Frontal cortex (tissue), 4 donors: ENCODE measurements at places on chromosomes 5 and 9.

GRCh38 chr5:133348406-133348805 is 263.9 kb downstream of the FSTL4 start:
- no peak for DNase-seq

DNA sequence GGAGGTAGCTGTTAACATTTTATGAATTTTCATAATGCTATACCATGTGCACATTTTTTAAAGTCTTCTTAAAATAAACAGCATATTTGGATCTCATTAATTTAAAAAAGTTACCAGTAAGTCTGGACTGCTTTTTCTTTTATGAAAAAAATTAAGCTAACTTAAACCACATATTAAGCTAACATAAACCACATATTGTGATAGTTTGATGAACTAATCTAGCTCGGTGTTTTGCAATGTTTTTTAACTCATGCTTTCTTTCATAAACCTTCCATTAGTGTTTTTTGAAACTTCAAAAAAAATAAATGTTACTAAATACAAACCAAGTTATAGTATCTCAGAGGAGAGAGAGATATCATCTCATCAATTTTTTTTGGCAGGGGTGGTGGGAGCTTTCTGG is 26.5 kb downstream of the POLK start:
- DNase-seq, result no peak

DNA sequence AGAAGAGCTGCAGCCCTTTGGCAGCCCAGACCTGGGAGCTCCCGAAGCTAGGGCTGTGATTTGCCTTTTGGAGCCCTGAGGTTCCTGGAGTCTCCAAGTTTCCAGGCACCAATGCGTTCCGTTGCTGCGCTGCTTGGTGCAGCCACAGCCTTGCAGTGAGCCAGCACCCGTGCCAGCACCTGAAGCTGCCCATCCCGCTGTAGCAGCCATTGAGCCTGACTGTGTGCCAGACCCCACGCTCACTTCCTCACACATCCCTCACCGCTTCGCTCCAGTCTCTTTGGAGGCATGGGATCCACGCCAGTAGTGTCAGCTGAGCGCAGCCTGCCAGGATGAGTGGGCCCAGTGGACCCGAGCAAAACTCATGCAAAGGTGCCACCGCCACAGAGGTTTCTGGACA is 22.5 kb upstream of the C9orf72 start:
- DNase-seq, result no peak

DNA sequence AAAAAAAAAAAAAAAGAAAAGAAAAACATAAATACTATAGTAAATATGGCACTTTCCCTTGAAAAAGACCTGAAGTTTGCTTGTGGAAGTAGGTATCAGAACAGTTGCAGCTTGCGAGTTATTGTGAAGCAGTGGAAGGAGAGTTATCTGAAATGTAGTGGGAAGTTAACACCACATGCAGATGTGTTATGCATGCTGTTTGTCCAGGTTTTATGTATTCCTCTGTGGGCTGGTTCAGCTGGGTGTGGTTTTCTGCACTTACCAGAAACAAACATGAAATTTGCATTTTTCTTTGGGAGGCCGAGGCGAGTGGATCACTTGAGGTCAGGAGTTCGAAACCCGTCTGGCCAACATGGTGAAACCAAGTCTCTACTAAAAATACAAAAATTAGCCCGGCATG is 42.1 kb upstream of the CTNNA1 start:
- DNase-seq, result no peak

- no peak for DNase-seq
Observed at GRCh38 chr9:92632641-92633040, 37.3 kb downstream of the IPPK start.

GRCh38 chr5:109354761-109355160 is 55.0 kb downstream of the PJA2 start:
- no peak for DNase-seq

DNA sequence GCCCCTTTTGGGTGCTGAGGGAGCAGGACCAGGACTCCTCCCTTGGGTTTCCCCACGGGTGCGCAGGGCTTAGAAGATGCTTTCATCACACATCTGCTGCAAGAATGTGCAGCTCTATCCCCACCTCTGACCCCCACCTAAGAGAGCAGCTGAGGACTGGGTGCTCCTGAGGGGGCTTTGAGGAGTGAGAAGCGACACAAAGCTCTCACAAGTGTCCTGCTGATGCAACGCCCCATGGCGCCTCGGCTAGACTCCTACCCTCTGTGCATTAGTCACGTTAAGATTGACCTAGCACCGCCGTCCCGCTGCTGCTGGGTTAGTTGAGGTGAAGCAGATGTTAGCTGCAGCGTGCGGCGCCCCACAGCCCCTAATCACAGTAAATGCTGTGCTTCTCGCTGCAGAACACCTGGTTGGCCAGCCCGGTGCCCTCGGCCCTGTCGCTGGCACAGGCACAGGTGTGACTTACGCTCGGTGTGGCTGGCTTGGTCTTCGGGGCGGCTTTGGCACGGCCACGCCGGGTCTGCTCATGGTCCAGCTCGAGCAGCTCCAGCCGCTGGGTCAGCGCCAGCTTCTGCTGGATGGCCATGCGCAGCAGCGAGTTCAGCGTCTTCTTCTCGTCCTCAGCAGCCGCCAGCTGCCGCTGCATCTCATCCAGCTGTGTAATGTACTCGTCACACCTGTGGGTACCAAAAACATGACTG is 45.0 kb upstream of the IPPK start:
- DNase-seq, result no peak

GRCh38 chr9:134438195-134438788 is 112.0 kb downstream of the RXRA start:
- DNase-seq, result no peak

DNA sequence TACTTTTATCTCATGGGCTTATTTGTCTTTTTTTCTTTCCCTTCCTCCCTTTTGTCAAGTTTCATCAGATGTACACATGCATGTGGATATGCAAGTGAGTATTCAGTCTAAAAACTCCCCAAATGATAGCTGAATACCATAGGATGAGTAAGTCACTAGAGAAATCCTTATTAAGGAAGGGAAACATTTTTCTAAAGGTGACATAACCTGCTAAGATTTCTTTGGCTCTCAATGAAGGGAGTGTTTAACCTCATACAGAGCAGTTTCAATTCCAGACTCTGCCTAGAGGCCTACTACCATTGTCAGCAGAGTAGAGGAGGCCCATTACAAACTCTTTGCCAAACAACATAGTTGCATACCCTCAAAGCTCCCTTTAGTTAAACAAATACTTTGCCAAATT is 192.4 kb downstream of the ARHGEF28 start:
- DNase-seq, result no peak

GRCh38 chr5:73442231-73442811 is 6.3 kb downstream of the FOXD1 start:
- DNase-seq, result no peak

DNA sequence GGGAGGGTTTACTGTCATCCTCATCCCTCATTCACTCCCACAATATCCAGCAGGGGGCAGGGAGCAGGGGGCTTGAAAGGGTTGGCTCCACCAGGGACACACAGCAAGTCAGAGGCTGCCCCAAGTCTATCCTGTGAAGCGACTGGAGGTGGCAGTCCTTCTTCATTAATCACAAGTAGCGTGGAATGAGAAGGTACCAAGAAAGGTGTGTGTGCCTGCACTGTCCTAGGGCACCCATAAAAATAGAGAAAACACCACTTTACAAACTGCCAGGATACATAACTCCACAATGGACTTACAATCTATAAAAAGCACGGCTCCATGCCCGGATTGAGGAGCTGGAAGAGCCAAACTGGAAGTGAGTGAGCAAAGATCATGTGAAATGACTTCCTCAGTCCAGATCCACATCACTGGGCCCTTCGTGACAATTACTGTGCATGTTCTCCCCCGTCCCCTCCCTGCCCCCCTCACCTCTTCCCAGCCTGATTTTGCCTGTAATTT is 183.9 kb downstream of the SLIT3 start:
- DNase-seq, result no peak

DNA sequence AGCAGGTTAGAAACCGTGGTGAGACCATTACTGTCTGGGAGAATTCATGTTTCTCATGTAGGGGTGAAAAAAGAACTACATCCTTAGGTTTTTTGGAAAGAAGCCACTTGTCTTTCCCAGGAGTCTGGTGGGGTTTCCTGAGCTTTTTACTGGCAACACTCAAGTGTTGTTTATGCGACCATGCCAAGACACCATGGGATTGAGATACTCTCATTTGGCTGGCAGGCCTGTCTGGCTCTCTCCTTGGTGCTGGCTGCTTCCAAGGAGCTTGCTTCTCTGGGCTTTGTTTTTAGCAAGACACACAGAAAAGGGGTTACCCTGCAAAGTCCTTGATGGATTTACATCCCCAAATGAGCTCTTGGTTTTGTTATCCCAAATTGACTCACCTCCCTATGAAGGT is 80.9 kb upstream of the ISL1 start:
- no peak for DNase-seq

DNA sequence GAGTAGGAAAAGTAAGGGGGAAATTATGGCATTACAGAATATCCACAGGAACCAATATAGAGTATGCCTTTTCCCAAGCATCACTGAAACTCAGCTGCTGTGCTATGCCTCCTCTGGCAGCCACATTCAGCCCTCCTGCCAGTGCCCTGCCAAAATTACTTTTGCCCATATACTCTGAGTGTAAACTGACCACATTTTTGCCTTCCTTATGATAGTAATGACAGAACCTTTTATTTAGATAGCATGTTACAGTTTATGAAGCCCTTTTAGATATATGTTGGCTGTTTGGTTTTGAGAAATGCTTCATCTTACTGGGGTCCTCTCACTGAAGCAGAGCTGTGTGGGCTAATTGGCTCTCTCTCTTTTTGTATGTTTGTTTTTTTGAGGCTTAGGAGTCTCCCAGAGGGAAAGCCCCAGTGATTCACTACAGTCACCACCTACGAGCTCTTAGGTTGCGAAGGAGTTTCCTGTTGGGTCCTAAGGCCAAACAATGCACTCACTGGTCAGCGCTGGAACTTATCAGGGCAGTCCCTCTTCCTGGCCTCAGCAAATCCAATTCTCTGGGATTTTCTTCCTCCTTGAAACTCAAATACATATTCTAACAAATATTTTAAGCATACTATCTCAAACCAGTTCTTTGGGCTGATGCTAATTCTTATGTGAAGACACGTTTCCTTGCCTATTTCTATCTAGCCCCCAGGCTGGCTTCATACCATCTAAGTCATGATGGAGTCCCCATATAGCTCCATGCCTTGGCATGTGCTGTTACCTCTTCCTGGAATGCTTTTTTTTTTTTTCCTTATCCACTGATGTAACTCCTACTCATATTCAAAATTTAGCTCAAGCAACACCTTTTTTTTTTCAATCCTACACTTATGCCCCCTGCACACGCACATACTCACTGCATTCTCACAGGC is 3.7 kb downstream of the PHF24 start:
- DNase-seq, result no peak

DNA sequence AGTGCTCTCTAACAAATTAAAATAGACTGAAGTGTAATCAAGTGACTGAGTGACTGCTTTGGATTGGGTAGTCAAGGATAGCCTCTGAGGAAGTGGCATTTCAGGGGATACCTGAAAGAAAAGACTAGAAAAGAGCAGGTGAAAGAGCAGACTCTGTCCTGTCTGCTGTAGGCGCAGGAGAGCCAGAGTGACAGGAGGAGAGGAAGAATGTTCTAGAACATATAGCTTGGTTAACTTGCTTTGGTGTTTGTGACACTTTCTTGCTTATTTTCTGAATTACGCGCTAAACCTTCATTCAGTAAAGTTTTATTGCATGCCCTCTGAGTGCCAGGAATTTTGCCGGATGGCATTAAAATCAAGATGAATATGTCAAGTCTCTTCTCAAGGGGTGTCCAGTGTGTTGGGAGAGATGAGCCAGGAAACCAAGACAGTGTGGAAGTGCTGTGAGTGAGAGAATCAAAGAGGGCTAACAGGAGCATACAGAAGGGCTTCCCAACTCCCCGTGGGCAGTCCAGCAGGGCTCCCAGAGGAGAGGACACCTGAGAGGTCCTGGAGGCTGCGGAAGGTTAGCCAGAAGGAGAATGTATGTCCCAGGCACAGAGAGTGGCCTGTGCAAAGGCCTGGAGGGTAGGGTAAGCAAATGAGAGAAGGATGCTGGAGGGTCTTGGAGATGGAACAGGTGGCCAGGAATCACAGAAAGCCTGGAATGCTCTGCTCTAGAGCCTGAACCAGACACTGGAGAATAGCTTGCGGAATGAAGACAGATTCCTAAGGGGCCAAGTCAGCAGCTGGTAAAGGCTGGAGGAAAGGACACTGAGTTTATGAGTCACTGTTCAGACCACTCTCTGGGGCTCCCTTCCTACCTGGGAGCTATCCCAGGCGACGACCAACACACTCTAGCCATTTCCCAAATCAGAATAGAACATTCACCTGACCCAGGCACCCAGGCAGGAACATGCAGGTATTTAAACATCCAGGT is 59.3 kb downstream of the SLC22A5 start:
- DNase-seq, result no peak

DNA sequence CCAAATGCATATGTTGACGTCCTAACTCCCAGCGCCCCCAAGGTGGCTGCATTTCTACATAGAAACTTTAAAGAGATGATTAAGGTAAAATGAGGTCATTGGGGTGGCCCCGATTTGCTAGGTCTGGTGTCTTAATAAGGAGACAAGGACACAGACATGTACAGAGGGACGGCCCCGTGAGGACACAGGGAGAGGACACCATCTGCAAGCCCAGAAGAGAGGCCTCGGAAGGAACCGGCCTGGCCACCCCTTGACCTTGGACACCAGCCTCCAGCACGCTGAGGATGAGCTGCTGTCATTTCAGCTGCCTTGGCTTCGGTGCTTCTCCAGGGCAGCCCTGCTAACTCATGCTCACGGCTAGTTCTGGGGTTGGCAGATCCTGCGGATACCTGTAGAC is 73.2 kb downstream of the MRPL36 start:
- no peak for DNase-seq

GRCh38 chr9:78578072-78578471 is 281.1 kb downstream of the PSAT1 start:
- no peak for DNase-seq

- DNase-seq, result no peak
Observed at GRCh38 chr9:135992486-135993408, 31.6 kb upstream of the UBAC1 start.
